Thoracic aorta (tissue), 2 donors: ENCODE measurements at places on chromosomes 2 and 18.

- DNase-seq: no peak
- H3K27me3 ChIP-seq: no peaks in the 10 kb centered on the region
- no peak overlapping the region for H3K27ac ChIP-seq
- H3K4me1 ChIP-seq: no peaks in the 10 kb centered on the region
These were observed 104.5 kb downstream of the RBM43 start for GRCh38 chr2:151157000-151157735.

GRCh38 chr2:114821055-114821454 lies 378.6 kb downstream of the DPP10 start:
- no peak overlapping the region for H3K4me3 ChIP-seq
- no peaks in the 10 kb centered on the region for H3K4me1 ChIP-seq
- no peak for DNase-seq
- H3K27me3 ChIP-seq: no peaks in the 10 kb centered on the region
- H3K36me3 ChIP-seq: no peaks in the 10 kb centered on the region

GRCh38 chr18:42977982-42978637 lies 137.4 kb downstream of the RIT2 start:
- no peaks in the 10 kb centered on the region for H3K4me1 ChIP-seq
- H3K27me3 ChIP-seq: no peaks in the 10 kb centered on the region
- no peak for DNase-seq

DNA sequence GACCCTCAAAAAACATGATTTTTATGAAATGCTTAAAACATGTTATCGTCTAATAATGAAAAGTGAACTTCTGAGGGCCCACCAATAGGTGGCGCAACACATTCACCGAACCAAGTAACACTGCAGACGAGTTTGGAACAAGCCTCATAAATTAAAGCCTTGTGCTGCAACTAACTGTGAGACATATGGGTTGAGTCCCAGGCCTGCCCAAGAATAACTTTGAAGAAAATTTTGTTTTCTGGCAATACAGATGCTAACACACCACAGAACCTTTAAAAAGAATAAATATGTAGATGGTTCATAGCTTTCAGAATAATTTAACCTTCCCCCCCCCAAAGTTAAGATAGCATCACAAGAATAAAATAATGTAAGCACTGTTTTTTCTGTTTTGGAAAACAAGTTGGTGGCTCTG lies 285.9 kb downstream of the RNF144A start:
- no peaks in the 10 kb centered on the region for H3K36me3 ChIP-seq
- DNase-seq: no peak
- no peak overlapping the region for H3K4me3 ChIP-seq
- H3K4me1 ChIP-seq: no peaks in the 10 kb centered on the region
- H3K27ac ChIP-seq: no peak overlapping the region

GRCh38 chr18:9153256-9153655 lies 16.7 kb downstream of the ANKRD12 start:
- no peak for DNase-seq
- peaks cover 13% of the 10 kb centered on the region for H3K4me1 ChIP-seq
- no peaks in the 10 kb centered on the region for H3K36me3 ChIP-seq
- no peaks in the 10 kb centered on the region for H3K27me3 ChIP-seq
- H3K4me3 ChIP-seq: no peak overlapping the region

DNA sequence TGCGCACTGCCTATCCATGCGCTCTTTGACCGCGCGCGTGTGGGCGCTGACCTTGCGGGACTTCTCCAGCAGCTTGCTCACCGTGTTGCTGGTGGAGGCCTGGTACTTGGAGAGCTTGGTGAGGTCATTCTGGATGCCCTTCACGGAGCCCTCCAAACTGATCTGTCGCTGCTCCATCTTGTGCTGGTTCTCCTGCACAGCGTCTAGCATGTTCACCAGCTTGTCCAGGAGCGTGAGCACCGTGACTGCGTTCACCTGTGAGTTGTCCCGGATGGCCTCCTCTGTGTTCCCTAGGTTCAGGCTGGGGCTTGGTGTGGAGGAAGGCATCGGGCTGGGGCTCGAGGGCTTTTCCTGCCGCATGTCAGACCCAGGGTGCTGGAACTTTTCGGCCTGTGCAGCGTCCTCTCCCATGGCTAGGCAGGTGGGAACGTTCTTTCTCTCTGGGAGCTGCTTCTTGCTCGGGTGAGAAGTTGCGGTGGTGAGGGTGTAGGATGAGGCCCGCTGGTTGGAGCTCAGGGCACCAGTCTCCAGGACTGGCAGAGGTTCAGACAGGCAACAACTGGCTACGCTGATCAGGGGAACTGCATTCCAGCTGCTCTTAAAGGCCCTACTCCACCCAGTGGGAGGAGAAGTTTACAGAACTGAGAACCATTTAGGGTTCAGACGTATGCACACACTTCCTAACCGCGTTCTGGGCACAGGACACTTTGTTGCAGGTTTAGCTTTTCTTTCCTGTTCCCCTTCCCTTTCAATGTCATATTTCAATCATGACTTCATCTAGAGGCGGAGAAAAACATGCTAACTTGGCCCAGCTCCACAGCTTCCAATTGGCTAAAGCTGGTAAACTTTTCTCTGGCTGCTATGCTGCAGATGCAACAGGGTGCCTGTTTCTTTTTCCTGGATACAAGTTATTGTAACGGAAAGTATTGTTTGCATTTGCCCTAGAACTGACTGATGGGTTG lies at the start of gene CAVIN2:
CAVIN2 (minus strand) TSS at position 574 of the 962 bp plus-strand sequence; CDS start at position 411, 163 bp downstream.
- H3K4me1 ChIP-seq: peaks cover 32% of the 10 kb centered on the region
- DNase-seq: no peak
- H3K4me3 ChIP-seq: peak within 1 kb of the TSS; percentile 64
- peak within 1 kb of the TSS; percentile 14 for H3K27ac ChIP-seq
- H3K27me3 ChIP-seq: no peaks in the 10 kb centered on the region

DNA sequence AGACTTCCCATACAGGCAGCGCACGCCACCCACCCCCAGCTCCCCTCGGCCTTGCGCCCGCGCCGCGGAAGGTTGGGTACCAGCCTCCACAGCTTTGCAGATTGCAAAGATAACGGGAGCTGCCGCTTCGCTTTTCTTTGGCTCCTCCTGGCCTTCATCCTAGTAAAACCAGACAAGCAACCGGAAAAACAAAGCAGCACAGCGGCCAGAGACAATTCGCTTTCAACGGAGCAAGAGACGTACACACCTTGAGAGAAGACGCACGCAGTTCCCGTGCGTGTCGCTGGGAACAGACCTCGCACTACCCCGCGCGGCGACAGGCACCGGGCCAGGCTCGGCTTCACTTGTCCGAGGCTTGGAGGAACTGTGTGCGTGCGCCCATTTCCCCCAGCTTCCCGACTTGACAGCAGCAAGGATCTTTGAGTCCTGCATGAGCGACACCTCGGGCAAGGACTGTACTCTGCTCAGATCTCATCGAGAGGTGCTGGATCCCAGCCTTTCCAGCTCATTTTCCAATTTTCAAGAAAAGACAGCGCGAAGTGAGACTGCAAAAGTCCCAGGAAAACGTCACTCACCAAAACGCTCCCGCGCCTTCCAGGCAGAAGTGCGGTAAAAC lies 964 bp downstream of the ZBTB7C start:
- no peaks in the 10 kb centered on the region for H3K36me3 ChIP-seq
- peak overlapping the region; percentile 71 for H3K27ac ChIP-seq
- peak overlapping the region; percentile 97 for H3K4me3 ChIP-seq
- no peaks in the 10 kb centered on the region for H3K27me3 ChIP-seq
- DNase-seq: no peak
